ENCODE measurements at places on chromosomes 7 and 10.
A peak's percentile ranks its signal among the peaks of the same experiment; 100 is the strongest.

DNA sequence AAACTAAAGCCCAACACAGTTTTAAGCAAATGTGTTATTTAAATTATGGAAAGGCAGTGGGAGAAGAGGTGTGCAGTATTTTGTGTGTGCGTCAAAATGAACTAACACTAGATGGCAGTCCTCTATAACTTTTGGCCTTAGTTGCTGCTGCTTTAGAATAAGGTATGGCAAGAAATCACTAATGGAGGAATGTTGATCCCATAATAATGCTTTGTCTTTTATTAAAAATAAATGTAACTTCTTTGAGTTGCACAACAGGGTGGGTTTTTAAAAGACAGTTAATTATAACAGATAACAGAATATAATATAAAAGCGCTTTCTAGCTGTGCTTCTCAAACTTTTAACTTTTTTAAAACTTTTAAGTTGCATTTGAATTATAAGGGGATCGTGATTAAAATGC is 56.4 kb downstream of the BBS9 start:
- no peak for DNase-seq

DNA sequence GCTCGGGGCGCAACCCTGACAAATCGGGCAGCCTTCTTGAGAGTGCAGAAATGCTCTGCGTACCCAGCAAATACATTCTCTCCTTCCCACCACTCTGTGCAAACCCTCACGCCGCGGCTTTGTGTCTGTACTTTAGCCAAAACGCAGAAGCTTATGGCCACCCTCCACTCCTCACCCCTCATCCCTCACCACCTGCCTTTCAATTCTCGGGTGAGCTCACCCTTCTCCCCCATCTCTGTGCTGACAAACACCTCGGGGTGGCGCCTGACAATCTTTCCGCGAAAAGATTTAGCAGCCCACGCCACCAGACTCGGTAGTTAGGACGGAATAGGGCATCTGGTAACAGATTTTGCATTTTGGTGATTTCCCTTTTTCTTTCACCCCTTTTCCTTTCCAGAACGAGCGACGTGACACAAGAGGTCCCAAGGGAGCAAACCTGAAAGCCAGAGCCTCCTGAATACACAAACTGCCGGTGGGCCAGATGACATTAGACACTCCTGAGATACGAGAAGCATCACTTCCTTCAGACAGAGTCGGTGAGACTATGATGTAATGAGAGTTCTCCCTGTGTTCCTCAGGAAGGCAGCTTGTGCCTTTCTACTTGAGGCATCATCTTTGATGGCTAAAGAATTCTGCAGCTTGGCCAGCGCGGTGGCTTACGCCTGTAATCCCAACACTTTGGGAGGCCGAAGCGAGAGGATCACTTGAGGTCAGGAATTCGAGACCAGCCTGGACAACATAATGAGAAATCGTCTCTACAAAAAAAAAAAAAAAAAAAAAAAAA is 671 bp upstream of the ATAD1 start:
- DNase-seq: peak; percentile 72

DNA sequence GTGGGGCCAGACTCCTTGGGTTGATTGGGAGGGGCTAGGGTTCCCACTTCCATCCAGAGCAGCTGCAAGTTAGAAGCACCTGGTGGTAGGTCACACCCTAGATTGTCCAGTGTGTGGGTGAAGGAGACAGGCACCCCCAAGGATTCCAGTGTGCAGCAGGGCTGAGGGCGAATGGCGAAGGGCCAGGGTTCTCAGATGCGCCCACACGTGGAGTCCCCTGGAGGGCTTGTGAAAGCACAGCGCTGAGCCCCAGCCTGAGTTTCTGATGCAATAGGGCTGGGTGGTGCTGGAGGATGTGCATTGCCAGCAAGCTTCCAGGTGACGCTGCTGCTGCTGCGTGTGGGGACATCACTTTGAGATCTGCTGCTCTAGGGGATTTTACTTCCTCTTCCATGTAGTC is 25.4 kb downstream of the TBATA start:
- no peak for DNase-seq

DNA sequence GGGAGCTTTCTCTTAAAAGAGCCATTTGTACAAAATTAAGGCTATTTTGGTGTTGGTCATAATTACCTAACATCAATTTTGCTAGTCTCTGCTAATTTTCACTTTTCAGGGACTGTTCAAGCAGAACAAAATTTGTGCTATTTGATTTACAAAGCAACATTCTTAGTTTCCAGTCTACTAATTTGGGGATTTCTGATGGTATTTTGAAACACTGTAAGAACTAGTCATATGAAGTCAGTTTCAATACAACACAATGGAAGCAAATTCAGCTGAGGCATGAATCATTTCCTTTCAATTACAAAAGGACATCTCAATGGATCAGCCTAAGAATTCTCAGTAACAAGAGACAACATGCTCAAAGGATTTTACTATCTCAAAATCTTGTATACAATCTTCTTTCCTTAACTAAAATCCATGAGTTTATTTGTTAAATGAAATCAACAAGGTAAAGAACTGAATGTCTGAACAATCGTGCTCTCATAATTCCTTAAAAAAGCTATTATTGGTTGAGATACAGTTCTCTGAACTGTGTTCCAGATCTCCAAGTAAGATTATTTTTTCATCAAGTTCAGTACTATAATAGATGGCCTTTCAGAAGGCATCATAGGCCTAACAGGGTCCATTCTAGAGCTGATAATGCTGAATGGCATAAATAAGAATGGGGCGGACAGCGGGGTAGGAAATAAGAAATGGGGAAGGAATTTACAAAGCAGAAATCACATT is 144.6 kb downstream of the NRCAM start:
- DNase-seq: no peak

GRCh38 chr7:140300243-140301136 is 97.8 kb downstream of the SLC37A3 start:
- no peak for DNase-seq

- DNase-seq: no peak
Measured at GRCh38 chr10:91541481-91541880, 91.4 kb downstream of the PPP1R3C start.

DNA sequence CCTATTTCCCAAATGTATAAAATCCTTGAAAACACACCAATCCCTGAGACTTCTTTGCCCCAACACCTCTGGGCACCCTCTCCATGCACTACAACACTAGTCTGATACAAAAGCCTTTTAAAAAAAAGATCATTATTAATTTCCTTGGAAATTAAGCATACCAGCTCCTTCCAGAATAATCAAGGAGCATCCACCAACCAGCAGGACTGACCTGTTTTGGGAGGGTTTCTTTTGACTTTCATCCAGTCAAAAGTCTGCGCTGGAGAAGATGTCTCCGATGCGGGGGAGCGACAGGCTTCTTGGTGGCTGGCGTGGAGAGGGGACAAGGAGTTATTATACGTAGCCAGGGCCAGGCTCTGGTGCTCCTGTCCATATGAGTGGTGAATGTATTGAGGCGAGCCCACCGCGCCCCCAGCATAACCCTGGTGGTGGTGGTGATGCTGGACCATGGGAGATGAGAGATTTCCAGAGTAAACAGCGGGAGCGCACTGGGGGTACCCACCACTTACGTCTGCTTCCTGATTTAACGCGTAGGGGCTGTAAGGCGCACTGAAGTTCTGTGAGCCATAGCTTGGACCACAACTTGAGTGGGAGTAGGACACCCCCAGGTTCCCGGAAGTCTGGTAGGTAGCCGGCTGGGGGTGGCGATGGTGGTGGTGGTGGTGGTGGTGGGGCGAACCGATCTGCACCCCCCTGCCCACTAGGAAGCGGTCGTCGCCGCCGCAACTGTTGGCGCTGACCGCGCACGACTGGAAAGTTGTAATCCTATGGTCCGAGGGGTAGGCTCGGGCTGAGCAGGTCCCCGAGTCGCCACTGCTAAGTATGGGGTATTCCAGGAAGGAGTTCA is 527 bp downstream of the HOXA1 start:
- no peak for DNase-seq

- no peak for DNase-seq
Measured at GRCh38 chr10:26810435-26811026, 50.2 kb downstream of the ABI1 start.

DNA sequence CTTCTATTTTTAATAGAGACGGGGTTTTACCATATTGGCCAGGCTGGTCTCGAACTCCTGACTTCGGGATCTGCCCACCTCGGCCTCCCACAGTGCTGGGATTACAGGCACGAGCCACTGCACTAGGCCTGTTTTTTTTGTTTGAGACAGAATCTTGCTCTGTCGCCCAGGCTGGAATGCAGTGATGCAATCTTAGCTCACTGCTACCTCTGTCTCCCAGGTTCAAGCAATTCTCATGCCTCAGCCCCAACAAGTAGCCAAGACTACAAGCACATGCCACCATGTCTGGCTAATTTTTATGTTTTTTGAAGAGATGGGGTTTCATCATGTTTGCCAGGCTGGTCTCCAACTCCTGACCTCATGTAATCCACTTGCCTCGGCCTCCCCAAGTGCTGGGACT is 73.7 kb downstream of the TYW1B start:
- DNase-seq: no peak

DNA sequence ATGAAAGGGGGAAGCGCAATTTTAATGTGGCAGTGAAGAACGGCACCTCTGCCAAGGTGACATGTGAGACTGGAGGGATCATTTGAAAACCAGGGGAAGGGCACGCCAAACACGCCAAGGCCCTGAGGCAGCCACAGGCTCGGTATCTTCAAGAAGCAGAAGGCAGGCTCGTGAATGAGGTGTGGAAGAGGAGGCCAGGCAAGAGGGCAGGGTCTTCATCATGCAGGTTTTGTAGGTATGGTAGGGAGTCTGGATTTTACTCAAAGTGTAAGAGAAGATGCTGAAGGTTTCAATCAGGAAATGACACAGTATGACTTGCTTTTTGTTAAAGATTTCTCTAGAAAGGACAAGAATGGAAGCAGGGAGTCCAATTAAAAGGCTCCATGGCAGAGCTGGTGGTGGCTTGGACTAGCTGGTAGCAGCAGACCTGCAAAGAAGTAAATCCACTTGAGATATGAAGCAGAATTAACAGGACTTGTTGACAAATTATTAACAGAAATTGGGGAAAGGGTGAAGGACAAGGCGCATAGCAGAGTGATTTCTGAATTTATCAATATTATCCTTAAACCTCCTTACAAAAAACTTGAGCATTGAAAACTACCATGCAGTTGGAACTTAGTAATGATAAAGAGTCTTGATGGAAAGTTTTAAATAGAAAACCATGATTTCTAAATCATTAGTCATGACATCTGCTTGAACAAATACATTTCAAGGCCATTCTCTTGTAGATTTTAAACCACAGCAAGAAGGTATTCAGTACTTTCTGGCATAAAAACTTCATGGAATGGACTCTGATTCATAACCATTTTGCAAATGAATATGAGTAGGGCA is 70.4 kb downstream of the COA1 start:
- DNase-seq: peak; percentile 45

- DNase-seq: no peak
Measured at GRCh38 chr10:33227489-33227888, 107.0 kb downstream of the NRP1 start.

DNA sequence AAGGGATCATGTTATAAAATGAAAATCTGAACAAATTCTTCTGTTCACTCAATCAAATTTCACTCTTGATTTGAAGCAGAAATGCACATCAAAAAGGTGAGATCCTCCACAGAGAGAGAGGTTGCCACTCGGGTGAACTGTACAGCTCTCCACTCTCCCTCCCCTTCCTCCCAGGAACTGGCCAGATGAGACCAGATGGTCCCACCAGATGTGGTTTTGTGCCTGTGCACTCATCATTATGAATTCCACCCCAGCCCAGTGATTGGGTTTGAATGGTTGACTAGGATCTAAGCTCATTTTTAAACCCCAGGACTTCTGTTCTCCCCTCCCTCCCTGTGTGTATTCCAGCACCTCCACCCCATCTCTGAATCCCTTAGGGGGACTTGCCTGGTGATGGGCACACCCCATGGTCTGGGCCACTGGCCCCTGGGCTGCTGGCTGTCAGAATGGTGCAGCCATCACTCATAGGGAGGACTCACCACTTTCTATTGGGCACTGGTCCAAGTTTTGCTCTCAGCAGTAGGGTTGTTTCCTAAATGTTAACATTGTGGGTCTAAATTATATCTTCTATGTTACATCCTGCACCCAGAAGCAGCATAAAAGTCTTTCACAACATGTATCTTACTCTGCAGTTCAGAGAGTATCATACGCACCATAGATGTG is 393.1 kb downstream of the TNS3 start:
- no peak for DNase-seq

DNA sequence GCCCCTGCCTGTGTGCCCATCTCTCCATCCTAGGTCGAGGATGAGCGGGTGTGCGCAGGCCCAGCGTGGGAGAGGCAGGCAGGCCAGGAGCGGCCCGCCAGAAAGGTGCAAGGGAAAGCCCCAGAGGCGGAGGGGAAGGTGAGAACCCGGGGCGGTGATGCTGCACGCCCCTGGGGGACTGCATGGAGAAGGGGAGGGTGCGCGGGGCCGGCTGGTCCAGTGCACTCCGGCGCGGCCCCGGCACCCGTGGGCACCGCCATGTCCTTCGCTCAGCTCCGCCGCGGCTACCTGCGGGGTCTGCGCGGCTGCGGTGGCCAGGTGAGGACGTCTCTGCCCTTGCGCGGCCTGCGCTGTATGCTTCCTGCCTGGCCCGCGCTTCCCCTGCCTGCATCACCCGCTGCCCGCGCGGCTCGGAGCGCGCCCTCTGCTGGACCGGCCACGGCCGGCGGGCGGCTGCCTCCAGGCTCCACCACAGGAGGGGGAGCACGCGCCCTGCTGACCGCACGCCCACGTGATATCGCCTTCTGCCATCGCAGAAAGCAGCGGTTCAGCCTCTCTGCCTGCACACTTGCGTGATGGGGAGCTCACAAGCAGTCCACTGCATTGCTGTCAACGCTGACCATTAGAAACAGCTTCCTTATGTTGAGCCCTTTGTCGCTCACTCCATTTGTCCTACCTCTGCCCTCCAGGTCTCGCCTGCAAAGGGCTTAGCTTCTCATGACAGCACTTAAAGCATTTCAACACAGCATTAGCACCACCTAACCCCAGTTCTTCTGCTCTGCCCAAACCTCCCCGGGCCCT is 73.9 kb downstream of the CXCL12 start:
- peak; percentile 40 for DNase-seq
